ENCODE measurements at places on chromosomes 6 and 20. TPM values are rescaled to one million over a fixed set of nuclear protein-coding genes. Genes with fewer than 3 reads are reported as not detected.

The WFDC8 gene
- not detected for total RNA-seq

The PRSS35 gene
- not detected for total RNA-seq

The TPD52L2 gene
- total RNA-seq, result 114 TPM

The PRR18 gene
- not detected for total RNA-seq

Measured in endothelial cell of umbilical vein (primary cell).